ENCODE measurements at places on chromosomes 11 and 22.

- no peak for DNase-seq
These were observed 35.4 kb downstream of the MOB2 start for GRCh38 chr11:1450949-1451710.

DNA sequence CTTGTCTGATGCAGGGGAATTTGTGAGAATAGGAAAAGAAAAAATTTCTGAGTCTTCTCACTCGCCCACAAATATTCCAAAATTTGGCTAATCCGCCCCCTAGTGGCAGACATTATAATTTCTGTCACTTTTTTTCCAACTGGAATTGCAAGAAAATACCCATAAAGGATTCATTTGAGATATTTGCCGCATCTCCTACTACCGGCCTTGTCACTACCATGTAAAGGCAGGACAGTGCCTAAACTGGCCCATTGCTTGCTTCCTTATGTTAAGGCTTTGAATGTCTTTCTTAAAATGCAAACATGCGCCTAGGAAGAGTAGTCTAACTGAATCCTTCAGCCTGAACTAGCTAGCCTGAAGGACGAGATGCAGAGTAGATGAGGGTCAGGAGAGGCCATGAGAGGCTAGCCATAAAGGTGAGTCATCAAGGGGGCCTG, 9.3 kb upstream of the CEP295 start:
- DNase-seq: no peak

DNA sequence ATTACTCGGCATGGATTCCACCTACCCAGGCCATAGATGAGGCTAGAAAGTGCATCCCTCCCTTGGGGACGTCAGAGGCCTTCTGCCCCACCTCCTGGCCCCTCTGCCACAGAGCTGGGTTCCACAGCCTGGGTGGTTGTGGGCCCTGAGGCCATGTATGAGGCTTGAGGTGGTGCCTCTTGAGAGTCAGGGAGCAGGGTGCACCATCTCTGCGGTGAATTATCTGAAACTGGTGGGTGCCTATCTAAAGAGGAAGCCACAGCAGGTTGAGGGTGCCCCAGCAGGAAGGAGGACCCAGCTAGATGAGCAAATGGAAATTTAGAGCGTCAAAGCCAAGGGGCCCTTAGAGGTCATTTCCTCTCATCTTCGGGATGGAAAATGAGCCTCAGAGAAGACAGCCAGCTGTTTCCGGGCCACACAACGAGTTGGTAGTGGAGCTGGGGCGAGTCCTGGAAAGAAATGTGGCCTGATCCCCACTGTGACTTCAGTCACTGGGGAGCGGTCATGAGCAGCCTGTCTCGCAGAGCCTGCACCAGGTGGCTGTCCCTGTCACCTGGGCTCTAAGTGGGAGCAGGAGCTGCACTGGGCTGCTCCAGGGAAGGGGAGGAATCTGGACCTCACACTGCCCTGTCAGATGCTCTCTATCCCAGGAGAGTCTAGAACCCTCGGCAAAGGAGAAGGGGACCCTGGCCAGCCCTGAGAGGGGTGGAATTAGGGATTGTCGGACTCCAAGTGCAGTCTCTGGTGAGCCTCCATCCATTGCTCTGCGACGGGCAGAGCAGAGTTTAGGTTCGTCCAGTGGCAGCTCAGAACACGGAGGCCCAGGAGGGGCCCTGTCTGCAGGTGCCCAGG, 7.3 kb downstream of the ADORA2A start:
- peak; percentile 85 for DNase-seq

- DNase-seq: no peak
These were observed 5.8 kb downstream of the JOSD1 start for GRCh38 chr22:38694940-38695339.

DNA sequence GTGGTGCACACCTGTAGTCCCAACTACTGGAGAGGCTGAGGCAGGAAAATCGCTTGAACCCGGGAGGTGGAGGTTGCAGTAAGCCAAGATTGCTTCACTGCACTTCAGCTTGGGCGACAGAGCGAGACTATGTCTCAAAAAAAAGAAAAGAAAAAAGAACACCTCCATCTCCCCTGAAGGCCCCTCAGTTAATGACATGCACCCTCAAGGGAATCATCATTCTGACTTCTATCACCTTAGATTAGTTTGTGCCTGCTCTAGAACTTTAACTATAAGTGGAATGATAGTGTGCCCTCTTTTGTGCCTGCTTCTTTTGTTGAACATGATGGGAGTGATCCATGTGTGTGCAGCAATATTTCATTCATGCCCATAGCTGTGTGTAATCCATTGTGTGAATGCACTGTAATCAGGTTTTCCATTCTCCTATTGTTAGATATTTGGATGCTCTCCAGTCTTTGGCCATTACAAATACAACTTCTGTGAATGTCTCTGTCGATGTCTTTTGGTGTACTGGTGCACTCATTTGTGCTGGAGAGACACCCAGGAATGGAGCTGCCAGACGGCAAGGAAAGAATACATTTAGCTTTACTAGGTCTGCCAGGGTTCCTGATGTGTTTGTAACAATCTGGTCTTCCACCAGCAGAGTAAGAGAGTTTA, 883 bp upstream of the VPREB3 start:
- no peak for DNase-seq

DNA sequence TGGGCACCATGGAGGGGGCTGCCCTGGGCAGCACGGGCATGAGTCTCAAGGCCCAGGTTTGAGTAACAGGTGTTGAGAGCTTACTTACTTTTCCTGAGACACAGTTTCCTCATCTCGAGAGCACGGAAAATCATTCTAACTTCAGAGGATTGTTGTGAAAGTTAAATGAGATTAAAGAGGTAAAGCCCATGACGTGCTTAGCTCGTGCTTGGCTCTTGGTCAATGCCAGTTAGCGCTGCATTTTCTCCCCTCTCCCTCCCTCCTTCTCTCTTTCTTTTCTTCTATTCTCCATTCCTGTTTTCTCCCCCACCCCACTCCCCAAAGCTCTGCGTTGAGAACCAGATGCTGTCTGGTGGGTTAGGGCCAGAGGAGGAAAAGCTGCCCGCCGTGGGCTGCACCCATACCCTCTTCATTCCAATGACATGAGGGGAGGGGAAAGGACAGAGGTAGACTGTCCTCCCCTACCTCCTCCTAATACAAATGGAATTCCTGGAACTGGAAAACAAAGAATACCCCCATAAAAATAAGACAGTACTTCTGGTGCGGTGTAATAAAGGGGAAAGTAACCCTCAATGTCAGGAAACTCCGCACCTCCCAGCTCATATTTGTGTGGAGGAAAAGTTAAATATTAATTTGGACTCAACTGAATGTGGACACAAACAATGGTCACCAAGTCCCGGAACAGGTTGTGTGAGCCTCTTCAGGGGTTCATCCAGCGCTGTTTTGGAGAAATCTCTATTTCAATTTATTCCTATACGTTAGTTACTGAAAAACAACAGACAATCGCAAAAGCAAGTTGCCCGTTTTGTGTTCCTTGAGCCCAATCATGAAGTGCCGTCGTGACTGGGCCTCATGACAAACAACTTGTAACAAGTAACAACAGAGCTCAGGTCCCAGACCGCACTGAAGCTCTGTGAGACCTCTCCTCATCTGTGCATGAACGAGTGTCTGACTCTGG, 54.8 kb upstream of the B3GAT1 start:
- no peak for DNase-seq

- DNase-seq: no peak
These were observed 2.4 kb downstream of the TSKU start for GRCh38 chr11:76785513-76785912.

GRCh38 chr11:59040607-59041006, 45.5 kb upstream of the GLYATL1B start:
- DNase-seq: no peak

DNA sequence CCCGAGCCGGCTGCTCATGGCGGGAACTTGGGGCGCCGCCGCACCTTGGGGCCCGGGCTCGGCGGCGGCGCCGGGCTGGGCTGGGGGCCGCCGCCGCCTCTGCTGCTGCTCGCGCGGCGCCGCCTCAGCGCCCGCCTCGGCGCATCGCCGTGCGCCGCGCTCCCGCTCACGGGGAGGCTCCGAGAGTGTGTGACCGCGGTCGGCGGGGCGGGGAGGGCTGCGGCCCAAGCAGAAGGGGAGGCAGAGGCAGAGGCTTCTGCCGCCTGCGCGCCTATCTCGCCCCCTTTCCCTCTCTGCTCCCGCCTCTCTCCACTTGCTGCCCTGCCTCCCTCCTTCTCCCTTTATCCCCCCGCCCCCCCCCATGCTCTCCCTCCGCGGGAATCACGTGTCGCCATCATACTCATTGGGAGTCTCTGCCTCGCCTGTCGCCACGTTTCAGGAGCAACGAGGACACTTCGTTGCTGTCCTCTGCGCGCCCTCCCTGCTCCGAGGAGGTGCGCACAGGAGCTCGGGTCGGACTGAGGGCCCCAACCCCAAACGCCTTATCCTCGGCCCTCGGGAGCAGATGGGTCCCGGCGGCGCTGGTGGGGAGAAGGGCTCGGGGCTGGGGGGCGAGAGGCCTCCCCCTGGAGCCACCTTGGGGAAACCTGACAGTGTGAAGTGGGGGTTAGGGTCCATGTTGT, at the start of gene GUCY1A2:
TSS of gene GUCY1A2 (minus strand) at position 258 of the 683 bp plus-strand sequence. CDS start 421 bp downstream, outside the sequence.
- DNase-seq: no peak

DNA sequence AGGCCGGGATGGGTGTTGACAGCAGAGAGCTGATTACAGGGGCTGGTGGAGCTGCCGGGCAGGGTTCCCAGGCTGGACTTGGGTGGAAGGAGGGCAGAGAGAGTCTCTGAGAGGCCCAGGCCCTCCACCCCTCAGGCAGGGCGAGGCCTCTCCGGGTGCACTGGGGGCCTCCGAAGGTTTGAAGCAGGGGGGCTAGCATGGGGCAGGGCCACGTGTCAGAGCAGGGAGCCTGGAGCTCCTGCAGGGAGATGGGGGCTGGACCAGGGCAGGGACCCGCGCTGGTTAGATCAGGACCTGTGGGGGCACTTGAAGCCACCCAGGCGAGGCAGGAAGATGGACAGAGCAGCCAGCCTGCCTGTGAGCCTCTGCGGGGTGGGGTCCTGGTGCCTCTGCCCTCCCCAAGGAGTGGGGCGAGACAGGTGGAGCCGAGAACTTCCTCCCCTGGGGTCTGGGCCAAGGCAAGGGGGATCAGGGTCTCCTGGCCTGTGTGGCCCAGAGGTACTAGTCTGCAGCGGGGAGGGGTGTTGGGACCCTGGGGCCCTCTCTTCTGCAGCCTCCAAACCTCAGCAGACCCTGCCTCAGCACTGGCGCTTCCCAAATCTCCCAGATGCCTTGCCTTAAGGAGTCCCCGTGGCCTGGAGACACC, 911 bp downstream of the PANX2 start:
- DNase-seq: no peak

DNA sequence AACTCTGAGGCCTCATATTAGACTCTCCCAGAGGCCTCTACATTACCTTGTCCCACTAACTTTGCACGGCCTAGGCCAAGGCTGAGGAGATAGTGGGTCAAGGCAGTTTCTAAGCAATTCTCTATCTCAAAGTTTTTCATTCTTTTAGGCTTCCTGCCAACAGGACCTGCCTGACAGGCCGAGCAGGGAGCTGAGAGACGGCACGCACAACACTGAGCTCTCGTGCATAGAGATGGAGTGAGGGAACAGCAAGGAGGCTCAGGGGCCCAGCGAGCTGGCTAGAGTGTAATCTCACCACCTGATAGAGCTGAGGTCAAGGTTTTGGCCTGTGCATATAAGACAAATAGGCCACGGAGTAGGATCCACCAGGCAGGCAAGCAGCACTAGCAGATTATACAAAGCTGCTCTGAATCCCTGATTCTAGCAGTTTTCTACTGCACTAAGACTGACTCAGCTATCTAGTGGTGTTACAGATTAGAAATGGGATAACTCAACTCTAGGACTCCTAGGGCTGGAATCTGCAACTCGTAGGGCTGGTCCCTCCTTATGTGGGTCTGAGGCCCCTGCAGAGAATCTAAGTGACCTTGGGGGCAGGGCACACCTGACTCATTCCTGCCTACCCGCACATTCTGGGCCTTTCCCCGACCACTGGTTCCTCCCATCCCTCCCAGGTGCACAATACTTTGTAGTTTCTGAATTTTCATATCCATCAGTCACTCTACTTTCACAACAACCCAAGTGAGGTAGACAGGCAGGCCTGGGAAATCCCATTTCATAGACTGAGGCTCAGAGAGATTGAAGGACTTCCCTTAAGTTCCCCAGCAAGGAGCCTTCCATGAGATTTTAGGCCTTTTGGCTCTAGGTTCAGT, 1.7 kb downstream of the CYB5R2 start:
- peak; percentile 63 for DNase-seq

GRCh38 chr11:124812876-124813275, 12.7 kb upstream of the MSANTD2 start:
- no peak for DNase-seq

DNA sequence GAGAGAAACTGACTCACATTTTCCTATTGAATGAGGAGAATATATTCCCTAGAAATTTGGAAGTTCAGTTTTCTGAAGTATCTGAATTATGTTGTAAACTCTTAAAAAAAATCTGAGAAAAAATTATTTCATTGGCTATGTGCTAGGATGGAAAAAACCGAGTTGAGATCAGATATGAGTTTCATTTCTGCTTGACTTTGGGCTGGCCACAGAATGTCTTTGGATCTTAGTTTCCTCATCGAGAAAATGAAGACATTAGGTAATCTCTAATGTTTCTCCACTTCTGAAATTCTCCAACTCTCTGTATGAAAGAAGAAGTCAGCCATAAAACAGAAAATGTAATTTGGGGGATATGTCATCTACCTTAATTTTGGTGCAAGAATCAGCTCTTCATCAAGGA, 28.8 kb downstream of the SLN start:
- no peak for DNase-seq

GRCh38 chr22:22593964-22594656, 35.0 kb upstream of the PRAME start:
- peak; percentile 60 for DNase-seq

- DNase-seq: no peak
These were observed 5.5 kb downstream of the KMT2A start for GRCh38 chr11:118441770-118442275.

DNA sequence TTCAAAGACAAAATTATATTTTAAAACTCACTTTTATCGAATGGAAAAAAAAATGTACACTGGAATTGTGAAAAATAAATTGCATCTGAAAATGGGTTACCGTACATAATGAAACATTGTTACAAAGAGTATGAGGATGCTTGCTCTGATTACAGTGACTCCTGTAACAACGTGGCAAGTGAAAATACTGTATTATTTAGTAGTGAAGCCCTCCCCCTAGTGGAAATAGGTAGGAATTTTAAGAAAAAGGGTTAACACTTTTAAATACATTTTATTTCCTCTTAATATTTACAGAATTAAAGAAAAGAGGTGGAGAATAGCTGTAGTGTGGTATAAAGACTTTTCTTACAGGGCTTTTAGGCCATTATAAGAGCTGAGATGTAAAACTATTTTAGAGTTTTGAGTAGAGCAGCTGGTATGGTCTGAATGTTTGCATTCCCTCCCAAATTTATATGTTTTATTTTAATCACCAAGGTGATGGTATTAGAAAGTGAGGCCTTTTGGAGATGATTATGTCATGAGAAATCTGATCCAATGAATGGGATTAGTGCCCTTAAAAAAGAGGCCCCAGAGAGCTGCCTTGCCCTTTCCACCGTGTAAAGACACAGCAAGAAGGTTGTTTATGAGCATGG, 25.2 kb downstream of the FAM76B start:
- no peak for DNase-seq
